ENCODE measurements at places on chromosomes 5 and 9.
A peak's percentile ranks its signal among the peaks of the same experiment; 100 is the strongest.

DNA sequence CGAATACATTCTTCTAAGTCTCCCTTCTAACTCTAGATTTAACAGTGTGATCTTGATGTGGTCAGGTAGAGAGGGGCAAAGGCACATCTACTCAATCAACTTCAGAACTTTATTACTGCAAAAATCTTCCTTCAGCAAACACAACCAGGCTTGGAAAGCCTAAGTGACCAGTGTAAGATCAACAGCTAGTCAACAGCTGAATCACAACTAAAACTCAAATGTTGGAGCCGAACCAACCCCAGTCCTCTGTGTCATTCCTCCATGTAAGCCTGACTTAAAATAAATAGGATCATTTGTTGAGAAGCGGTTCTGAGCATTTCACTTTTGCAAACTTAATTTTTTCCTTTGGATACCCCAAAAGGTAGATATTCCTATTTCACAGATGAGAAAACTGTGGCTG lies 352.7 kb downstream of the EBF1 start:
- DNase-seq = no peak

DNA sequence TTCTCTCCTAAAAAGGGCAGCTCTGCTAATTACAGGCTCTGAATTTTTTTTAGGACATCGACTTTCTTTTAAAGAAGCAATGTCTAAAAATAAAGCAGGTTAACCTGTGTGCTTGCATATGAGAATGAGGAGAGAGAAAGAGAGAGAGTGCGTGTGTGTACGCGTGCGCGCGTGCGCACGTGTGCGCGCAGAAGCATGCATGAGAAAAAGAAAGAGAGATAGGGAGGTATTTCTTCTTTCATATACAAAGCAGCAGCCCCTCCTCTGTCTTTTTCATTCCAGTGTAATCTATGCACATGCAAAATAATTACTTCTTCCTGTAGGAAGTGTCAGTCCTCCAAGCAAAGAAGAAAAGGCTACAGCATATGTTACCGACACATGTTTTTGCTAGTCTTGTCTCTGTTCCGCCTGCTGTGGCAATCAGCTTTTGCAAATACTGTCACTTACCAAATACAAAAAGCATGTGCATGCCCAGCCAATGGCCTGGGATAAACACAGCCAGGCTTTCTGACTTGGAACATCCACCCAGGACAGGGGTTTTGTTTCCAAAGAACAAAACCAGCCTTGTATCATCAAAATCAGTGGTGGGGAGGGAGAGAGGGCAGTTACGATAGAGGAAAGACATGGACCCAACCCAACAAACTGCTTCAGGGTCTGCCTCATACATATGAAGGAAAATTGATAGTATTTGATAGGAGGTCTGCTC lies 252.3 kb upstream of the SLC24A2 start:
- DNase-seq = peak; percentile 84

- DNase-seq = no peak
Observed at GRCh38 chr9:38447703-38448102, 23.4 kb upstream of the IGFBPL1 start.

- no peak for DNase-seq
Observed at GRCh38 chr9:104923289-104923688, 4.7 kb downstream of the ABCA1 start.

- DNase-seq = no peak
Observed at GRCh38 chr5:149616727-149617285, 35.5 kb downstream of the ARHGEF37 start.

- peak; percentile 86 for DNase-seq
Observed at GRCh38 chr9:6703898-6704639, 53.7 kb upstream of the KDM4C start.

- DNase-seq = peak; percentile 44
Observed at GRCh38 chr5:170070556-170071412, 34.9 kb upstream of the FOXI1 start.

DNA sequence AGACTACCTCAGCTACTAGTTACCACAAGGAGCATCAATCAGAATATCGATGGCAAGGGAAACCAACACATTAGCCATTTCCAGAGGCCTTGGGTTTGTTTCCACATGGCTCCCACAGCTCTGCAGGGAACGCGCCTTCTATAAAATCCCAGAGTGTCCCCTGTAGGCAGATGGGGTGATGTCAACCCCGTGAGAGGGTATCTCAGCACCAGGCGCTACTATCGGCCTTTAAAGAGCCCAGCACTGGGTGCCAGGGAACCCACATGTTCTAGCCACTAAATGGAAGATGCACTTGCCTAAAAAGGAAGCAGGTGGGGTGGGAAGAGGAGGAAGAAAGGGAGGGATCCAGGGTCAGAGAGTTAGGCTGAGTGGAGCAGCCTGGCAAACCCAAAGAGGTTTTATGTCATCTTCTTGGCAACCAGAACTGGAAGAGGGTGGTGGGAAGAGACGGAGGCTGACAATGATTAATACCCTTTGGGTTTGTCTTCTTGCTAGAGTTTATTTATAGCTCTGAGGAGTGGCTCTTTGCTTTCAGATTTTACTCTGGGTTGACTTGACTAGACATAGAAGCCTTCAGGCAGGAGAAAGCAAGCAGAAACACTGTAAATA lies 19.9 kb downstream of the MACROH2A1 start:
- no peak for DNase-seq
